ENCODE measurements at places on chromosomes 7 and 10.

GRCh38 chr7:80726666-80727065 is 88.2 kb downstream of the CD36 start:
- no peak for DNase-seq

DNA sequence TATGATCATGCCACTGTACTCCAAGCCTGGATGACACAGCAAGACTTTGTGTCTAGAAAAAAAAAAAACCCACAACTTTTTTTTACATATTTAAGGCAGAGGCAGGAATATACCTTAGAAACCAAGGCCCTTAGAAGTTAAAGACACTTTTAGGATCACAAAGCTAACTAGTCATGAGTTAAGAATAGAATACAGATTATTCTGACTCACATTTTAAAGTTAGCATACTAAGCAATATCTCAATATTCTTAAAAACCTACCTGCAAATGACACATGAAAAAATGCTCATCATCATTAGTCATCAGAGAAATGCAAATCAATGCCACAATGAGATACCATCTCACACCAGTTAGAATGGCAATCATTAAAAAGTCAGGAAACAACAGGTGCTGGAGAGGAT is 177.7 kb downstream of the CHCHD3 start:
- DNase-seq: no peak

- no peak for DNase-seq
These were observed 26.9 kb downstream of the RGS10 start for GRCh38 chr10:119515511-119516045.

DNA sequence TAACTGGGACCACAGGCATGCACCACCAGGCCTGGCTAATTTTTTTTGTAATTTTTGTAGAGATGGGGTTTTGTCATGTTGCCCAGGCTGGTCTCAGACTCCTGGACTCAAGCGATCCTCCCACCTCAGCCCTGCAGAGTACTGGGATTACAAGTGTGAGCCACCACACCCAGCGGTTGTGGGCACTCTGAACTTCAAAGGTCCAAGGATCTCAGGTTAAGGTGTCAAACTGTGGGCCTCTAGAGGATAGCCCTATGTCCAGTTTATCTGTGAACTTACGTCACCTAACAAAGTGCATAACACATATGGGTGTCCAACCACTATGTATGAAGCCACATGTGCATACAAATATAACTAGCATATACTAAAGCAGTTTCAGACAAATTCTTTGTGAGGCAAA is 3.2 kb upstream of the IL2RA start:
- no peak for DNase-seq

- peak; percentile 54 for DNase-seq
These were observed 561 bp downstream of the FGFR2 start for GRCh38 chr10:121597504-121598262.

GRCh38 chr7:36001546-36001945 is 151.5 kb upstream of the EEPD1 start:
- no peak for DNase-seq
